ENCODE measurements at places on chromosomes 6 and 20. TPM values are rescaled to one million over a fixed set of nuclear protein-coding genes. Genes with fewer than 3 reads are reported as not detected.
A peak's percentile ranks its signal among the peaks of the same experiment; 100 is the strongest.

- no peak for DNase-seq
Measured at GRCh38 chr6:143517447-143517773, 5.9 kb upstream of the FUCA2 start.

- no peak for DNase-seq
Measured at GRCh38 chr20:63482021-63482587, 9.6 kb upstream of the KCNQ2 start.

GRCh38 chr6:87705070-87705691 is 3.1 kb upstream of the AKIRIN2 start:
- DNase-seq = no peak

GRCh38 chr20:17519606-17520285 is 11.4 kb downstream of the BFSP1 start:
- no peak for DNase-seq

The CAP2 gene
- polyA plus RNA-seq = 9.4 TPM

DNA sequence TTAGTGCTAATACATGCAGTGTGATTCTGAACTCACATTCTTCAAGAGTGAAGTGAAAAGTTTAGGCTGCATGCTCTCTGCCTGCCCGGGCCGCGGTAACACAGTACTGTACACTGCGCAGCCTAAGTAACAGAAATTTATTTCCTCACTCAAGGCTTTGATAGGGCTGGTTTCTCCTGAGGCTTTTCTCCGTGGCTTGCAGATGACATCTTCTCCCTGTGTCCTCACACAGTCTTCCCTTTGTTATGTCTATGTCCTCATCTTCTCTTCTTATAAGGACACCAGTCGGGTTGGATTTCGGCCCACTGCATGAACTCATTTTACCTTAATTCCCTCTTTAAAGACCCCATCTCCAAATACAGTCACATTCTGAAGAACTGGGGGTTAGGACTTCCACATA is 51.1 kb upstream of the TMEM170B start:
- DNase-seq = no peak

GRCh38 chr6:42782689-42783176 is 881 bp downstream of the BICRAL start:
- DNase-seq = peak; percentile 90

The MEP1A gene
- not detected for polyA plus RNA-seq

The ARMC2 gene
- polyA plus RNA-seq = 22.6 TPM

GRCh38 chr20:26295006-26295405 is 598.4 kb upstream of the ZNF337 start:
- DNase-seq = no peak

GRCh38 chr20:35695245-35695749 is 3.9 kb downstream of the NFS1 start:
- no peak for DNase-seq

DNA sequence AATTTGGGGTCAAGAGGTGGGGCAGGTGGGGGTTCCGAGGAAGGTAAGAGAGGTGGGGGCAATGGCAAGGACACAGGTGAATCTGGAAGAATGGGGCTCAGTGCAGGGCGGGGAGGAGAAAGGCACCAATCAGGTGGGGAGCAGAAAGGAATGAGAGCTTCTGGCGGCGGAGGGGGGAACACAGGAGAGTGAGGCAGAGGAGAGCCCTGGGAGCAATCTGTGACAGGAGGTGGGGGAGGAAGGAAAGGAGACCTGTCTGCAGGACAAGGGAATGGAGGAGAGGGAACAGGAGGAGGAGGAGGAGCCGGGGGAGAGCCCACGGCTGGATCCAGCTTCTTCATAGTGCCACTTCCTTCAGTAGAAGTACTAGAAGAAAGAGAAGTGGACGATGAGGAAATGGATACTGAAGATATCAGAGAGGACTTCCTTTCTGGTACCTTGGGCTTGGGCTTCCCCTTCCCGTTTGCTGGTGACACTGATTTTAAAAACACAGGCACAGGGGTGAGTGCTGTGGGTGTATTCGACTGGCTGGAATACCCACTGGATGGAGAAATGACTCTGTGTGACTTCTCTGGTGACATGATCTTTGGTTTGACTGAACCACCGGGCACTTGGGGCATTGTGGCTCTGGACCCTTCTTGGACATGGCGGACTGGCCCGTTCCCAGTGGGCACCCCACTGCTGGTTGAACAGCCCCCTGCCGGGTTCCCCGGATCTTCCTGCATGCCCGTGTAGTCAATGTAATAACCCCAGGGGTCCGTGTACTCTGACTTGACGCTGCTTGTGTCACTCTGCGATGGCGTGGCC is 27.4 kb downstream of the HEBP2 start:
- no peak for DNase-seq

GRCh38 chr20:57699395-57699794 is 10.4 kb downstream of the PMEPA1 start:
- DNase-seq = no peak

The C20orf144 gene
- polyA plus RNA-seq = 0.34 TPM

The TBX18 gene
- 0.49 TPM for polyA plus RNA-seq

GRCh38 chr20:24766143-24766527 is 182.9 kb upstream of the CST7 start:
- DNase-seq = no peak

The RNF144B gene
- 20.7 TPM for polyA plus RNA-seq

GRCh38 chr6:81633391-81633790 is 119.1 kb downstream of the TENT5A start:
- DNase-seq = no peak

DNA sequence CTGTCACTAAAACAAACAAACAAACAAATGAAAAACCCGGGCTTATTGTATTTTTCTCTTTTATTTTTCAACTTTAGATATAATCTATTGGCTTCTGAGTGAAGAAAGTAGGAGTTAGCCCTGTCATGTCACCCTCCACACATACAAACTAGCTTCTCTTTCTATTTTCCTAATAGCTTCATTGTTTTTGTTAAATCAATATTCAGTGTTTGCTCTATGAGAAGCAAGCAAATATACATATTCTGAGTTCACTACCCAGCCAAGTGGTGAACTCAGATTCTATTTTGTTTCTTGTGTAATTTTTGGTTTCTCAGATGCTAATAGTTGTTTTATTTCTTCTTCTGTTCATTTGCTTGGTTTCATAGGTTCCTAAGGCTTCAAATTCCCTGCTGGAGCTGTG is 66.4 kb downstream of the SNRNP48 start:
- no peak for DNase-seq

The PRL gene
- not detected for polyA plus RNA-seq

DNA sequence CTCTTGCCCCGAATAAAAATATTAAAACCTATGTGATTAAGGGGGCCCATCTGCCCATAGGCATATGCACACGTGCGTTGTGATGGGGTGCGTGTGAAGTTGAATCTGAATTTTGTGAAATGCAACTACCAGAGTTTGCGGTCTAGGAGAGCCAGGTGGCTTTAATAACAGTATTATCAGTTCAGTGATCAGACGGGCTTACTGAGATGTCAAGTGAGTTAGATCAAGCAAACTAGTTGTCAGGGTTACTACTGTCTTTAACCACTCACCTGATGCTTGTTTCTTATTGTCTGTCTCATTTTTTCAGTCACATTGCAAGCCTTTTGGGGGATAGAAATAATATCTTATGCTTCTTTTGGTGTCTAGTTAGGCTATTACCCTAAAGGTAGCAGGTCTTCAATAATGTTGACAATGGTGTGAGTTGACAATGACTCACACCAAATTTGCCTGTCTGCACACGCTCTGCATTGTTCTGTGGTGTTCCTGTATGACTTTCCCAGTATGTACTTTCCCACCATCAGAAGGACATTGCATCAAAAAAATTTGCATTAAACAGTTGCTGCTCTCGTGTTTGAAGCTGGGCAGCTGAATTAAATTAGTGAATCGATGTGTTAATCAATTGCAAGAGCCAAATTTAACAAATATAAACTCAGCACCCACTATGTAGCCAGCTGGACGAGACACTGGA is 103.1 kb upstream of the NAA20 start:
- DNase-seq = no peak

Measured in left lung (tissue), 14 donors.